ENCODE measurements at places on chromosomes 16 and 17.

DNA sequence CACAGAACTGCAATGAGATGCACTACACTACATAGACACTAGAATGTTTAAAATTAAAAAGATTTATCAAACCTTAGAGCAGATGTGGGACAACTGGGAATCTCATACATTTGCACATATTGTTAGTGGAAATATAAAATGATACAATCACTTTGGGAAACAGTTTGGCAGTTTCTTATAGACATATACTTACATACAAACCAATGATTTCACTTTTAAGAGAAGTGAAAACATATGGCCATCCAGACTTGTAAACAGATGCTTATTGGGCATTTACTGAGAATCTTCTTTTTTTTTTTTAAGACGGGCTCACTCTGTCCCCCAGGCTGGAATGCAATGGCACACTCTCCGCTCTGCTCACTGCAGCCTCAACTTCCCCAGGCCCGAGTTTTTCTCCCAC is 50.1 kb downstream of the AXIN2 start:
- DNase-seq: no peak

GRCh38 chr17:4895121-4895520 is 4.2 kb upstream of the C17orf107 start:
- DNase-seq: no peak

DNA sequence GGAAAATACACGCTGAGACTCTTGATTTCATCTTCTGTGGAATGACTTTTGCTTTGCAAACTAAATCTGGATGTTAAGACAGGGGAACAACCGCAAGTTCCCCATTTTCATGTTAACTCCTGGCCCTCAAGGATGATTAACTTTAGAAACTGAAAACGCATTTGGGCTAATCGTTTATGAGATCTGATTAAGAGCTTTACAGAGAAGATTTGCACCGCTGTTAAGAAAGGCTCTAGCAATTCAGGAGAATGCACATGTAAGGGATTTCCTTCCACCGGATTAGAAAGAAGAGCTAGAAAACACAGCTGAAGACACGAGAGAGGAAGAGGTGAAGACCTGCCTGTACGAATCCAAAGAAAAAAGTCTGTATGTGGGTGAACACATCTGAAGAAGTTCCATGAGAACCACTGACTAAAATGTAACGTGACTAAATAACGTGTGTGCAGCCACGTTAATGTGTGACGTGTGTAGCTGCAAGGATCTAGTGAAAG is 106.4 kb downstream of the YPEL2 start:
- DNase-seq: no peak

GRCh38 chr17:65349916-65350315 is 211.5 kb downstream of the AXIN2 start:
- no peak for DNase-seq

- no peak for DNase-seq
Observed at GRCh38 chr16:65698791-65699321, 577.0 kb upstream of the CDH11 start.

- DNase-seq: no peak
Observed at GRCh38 chr17:5286846-5287245, 4.8 kb downstream of the RABEP1 start.

GRCh38 chr17:27239046-27239445 is 54.9 kb upstream of the WSB1 start:
- DNase-seq: no peak

GRCh38 chr16:52293204-52293603 is 253.7 kb downstream of the TOX3 start:
- DNase-seq: no peak

DNA sequence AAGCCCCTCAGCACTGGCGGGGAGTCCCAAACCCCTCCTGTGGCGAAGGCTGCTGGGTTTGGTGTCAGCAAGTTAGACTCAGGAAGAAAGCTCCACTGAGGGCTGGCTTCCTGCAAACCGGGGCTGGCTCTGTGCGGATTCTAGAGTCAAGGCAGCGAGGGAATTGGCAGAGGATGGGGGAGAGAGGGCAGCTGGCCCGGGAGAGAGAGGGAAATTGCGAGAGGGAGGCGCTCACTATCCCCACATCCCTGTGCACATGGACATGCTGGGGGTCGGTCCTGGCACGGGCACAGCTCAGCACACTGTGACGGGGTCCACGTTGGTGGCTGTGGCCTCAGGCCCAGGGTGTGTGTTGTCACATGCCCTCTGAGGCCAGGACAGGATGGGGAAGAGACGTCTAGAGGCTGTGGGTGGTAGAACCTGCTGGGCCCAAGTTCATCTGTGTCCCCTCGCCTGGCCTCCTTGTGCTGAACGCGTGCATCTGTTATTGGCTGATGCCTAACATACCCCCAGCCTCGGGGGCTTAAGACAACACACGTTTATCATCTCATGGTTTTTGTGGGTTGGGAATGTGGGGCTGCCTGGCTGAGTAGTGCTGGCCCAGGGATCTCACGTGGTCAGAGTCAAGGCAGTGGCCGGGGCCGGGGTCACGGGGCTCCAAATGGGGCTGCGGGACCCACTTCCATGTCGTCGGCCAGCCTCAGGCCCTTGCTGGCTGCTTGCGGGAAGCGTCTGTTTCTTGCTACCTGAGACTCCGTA is 16.7 kb upstream of the JPH3 start:
- no peak for DNase-seq

DNA sequence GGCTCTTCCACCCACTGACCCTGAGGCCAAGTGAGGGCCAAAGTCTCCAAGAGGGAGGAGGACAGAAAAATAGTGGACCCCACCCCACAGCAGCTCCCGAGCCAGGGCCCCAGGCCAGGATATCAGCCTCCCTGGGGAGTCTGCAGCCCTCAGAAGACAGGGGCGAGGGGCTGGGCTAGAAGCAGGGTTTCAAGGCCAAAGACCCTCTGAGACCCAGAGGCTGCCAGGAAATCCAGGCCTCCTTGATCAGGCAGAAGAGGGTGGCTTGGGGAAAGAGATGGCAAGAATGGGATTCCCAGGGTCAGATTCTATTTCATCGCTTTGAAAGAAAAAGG is 156.1 kb downstream of the ZNF423 start:
- no peak for DNase-seq

- DNase-seq: no peak
Observed at GRCh38 chr16:54118846-54119245, 167.7 kb downstream of the IRX3 start.

- DNase-seq: no peak
Observed at GRCh38 chr17:80650751-80651518, 106.3 kb downstream of the RPTOR start.

GRCh38 chr16:521381-522210 is 5.9 kb upstream of the CAPN15 start:
- no peak for DNase-seq

DNA sequence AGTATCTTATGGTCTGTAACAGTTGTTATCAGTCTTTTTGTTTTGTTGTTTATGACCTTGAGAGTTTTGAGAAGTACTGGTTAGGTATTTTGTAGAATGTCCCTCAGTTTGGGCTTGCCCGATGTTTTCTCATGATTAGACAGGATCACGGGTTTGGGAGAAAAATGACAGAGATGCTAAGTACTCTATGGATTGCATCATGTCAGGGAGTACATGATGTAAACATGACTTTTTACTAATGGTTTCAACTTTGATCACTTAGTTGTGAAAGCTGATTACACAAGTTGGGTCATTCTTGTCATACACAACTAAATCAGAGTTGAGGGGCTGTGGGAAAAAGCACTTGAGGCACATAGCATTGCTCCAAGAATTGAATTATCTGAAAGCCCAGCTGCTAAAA is 94.7 kb upstream of the SIAH1 start:
- no peak for DNase-seq

DNA sequence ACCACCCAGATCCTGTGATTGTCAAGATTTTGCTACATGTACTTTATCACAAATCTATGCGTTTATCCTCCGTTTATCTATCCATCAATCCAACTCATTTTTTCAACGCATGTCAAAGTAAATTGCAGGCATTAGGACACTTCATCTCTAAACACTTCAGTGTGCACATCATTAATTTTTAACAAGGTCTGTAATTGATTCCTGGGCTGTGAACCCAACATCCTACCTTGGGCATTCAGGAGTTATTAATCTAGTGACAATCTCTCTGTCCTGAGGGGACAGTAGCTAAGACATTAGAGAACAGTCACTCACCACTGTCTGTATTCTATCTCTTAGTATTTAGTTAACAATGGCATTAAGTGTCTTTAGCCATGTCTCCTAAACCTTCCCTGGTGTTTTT is 264.7 kb downstream of the SOX9 start:
- DNase-seq: no peak

GRCh38 chr17:81515530-81516041 is 3.0 kb upstream of the ACTG1 start:
- DNase-seq: no peak

- peak; percentile 66 for DNase-seq
Observed at GRCh38 chr17:28747051-28747691, 3.4 kb downstream of the TRAF4 start.

- no peak for DNase-seq
Observed at GRCh38 chr16:81740169-81740568, 38.9 kb upstream of the PLCG2 start.

DNA sequence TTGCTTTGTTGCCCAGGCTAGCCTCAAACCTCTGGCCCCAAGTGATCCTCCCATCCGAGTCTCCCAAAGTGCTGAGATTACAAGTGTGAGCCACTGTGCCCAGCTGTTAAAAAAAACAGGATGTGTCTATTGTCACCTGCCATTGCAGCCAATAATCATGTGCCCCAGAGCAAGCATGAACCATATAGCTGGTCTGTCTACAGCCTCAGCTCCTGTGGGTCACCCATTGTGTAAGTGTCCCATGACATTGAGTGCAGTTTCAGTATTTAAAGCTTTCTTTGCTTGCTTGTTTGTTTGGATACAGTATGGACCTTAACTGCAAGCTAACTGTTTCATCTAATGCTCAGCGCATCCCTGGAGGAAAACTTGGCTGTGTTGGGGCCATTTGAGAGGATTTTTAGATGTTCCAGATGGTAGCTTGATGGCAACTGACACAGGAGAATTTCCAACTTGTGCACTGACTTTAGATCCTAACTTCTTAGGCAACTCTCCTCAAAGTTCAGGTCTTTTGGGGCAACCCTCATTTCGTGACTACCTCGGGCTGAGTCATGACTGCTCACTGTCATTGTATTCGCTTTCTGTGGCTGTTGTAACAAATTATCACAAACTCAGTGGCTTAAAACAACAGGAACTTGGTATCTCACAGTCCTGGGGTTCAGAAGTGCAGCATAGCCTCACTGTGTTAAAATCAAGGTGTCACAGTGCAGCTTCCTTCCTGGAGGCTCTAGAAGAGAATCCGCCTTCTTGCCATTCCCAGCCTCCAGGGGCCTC is 30.3 kb upstream of the ADORA2B start:
- no peak for DNase-seq

DNA sequence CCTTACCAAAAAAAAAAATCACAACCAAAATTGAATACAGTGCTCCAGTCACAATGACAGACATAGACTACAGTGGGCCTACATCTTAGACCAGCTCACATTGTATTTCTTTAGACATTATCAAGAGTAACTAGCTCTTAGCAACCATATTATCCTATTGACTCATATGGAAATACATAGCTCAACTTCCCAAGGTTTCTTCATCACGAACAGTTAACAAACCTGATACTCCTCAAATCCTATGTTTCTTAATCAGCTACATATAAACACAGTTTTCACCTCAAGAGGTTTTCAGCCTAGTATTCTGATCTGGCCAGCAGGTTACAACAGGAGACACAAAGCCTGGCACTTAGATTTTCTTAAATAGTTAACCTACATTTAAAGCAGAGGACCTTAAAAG is 29.7 kb downstream of the CMC2 start:
- no peak for DNase-seq

GRCh38 chr17:34095106-34095505 is 160.0 kb upstream of the CCL2 start:
- DNase-seq: no peak

DNA sequence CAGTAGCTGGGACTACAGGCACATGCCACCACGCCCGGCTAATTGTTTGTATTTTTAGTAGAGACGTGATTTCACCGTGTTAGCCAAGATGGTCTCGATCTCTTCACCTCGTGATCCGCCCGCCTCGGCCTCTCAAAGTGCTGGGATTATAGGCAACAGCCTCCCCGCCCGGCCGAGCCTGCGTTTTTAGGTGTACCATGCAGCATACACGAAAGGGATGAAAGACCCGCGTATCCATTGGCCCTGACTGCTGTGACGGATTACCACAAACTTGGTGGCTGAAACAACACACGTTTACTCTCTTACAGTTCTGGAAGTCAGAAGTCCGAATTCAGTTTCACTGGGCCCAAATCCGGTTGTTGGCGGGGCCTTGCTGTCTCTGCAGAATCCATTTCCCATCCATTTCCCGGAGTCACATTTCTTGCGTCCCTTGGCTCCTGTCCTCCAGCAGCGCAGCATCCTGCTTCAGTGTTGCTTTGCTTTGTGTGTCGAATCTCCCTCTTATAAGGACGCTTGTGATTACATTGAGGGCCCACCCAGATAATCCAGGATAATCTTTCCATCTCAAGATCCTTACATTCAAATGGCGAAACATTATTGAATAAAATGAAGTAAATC is 8.3 kb upstream of the GUCY2D start:
- no peak for DNase-seq

- DNase-seq: no peak
Observed at GRCh38 chr17:2357237-2357636, 19.9 kb downstream of the SGSM2 start.

DNA sequence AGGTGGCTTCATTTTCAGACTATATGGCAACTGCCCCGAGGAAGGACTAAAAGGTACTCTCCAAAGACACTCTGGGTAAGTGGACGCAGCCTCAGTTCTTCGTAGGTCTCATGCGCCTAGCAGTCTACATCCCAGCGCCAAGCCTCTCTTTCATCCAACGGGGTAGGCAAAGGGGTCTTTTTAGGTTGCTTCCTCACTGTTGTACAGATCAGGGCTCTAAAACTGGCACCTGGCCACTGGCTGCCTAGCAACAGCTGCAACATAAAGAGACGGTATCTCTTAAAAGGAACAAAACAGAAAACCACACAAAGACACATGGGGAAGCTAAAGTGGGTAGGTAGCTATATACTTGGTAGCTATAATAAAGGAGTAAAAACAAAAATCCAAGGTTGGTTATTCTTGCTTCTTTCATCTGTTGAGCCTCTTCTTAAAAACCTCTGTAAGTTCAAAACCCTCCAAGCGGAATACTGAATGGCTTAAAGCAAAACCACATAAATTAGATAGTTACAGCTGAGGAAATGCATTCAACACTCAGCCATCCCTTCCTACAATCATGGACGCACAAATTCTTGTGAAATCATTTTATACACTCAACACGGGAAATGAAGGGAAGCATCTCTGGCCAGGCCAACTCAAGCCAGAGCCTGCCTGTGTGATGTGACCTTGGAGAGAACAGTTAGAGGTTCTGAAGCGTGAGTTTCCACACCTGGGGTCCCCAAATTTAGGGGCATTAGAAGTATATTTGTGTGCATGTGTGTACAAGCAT is 22.7 kb downstream of the CYTH1 start:
- DNase-seq: no peak

GRCh38 chr16:86881118-86881510 is 302.8 kb downstream of the FOXL1 start:
- no peak for DNase-seq

GRCh38 chr17:74549343-74549742 is 3.4 kb upstream of the CD300C start:
- no peak for DNase-seq

DNA sequence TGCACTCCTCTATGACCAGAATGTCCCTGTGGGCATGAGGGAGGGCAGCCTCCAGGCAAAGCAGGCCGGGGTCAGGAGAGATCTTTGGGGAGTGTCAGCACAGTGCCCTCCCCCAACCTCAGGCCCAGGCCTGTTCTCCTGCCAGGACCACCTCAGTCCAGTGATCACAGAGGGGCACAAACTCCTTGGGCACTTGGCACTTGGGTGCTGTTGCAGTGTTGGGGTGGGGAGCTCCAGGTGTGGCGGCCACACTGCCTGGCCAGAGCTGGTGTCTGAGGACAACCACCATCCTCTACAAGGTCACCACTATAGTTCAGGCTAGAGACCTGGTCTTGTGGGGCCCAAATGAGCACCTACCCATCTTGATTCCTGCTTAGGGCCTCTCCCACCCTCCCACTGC is 37.2 kb downstream of the SMPD3 start:
- DNase-seq: no peak

All from C1 segment of cervical spinal cord (tissue), 14 donors.